Stimulated activated CD8-positive, alpha-beta memory T cell treated with anti-CD3 and anti-CD28 coated beads, Interleukin-4, amount 100 ng/mL, for 1 hour (primary cell): ENCODE measurements at places on chromosomes 5 and 9.

GRCh38 chr5:127942246-127943060, 141.1 kb upstream of the SLC12A2 start:
- no peak for DNase-seq

GRCh38 chr9:134253606-134254205, 72.5 kb upstream of the RXRA start:
- no peak for DNase-seq

GRCh38 chr9:133134388-133135145, 13.5 kb upstream of the RALGDS start:
- no peak for DNase-seq

DNA sequence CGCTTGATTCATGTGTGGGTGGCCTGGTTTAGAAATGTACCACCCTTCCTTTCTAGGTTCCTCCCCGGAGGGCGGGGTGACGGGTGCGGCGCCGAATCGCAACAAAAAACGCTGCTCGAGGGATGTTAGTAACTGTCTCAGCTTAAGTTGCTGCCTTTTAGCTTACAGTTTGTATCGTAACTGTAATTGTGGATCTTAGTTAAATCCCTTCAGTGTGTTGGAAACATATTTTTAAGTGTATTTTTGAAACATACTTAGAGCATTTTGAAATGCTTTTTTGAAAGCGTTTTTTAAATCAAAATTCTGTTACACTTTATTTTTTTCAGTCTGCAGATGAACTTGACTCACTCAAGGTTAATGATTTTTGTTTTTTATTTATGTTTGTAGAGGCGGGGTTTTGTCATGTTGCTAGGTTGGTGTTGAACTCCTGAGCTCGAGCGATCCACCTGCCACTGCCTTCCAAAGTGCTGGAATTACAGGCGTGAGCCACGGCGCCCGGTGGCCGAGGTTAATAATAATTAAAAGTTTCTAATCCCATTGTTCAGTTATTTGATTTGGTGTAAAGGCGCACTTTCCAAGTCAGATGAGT, 997 bp upstream of the CHD1 start:
- DNase-seq: no peak

- DNase-seq: no peak
Measured at GRCh38 chr5:142864290-142865260, 94.4 kb downstream of the ARHGAP26 start.

GRCh38 chr9:14188011-14188410, 125.9 kb downstream of the NFIB start:
- DNase-seq: no peak

DNA sequence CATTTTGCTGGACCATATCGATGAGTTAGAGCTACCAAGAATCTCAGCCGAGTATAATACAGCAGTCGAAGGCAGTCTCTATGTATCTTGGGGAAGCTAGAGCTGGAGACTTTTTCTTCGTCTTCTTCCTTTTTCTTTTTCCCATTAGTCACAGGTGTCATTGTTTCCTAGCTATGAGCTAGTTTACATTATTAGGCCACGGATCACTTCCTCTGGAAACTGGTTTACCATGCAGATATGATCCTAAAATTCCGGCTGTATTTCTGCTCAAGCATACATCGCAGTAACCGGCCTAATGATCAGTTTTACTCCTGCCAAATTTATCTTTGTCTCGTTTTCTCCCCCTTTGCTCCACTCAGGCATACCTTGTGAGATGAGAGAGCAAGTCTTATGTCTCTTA, 312.8 kb downstream of the ARHGAP26 start:
- DNase-seq: no peak

DNA sequence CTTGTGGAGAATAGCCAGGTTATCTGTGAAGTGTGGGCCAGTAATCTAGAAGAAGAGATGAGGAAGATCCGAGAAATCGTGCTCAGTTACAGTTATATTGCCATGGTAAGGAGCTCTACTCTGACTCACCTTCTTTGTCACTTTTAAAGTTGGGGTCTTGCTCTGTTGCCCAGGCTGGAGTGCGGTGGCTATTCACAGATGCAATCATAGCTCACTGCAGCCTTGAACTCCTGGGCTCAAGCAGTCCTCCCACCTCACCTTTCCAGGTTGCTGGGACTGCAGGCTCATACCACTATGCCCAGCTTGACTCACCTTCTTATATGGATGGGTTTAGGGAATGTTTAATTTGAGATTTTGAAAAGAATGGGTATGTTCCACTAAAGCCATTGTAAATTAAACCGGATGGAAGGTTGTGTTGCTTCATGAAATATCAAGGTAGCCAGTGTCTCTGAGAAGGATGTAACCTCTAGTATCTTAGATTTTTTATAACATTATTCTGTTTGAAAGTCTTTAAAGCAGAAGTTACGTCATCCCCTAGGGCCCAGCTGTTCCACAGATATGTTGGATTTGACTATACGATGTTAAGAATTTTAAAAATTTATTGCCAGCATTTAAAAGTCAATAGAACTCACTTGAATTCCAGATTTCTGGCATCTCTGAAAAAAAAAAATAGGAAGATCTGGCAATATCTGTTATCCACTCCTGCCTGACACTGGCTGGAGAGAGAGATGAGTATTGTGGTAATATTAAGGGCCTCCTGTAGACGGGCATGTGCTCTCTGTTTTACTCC, 5.1 kb downstream of the CNOT8 start:
- DNase-seq: no peak

DNA sequence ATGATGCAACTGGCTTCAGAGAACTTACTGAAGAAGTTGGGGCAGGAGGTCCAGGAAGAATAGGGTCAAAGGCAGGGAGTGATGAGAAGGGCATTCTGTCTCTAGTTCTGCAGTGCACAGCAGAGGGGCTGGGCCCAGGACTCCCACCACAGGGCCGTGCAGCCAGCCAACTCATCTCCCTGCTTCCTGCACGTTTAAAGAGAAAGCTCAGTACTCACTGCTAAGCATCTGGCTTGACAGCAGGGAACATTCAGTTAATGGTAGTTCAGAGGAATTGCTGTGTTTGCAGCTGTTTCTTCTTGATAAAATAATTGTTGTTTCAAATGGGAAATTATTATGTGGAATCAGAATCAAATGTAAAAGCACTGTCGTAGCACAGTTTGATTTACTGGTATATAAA, 25.6 kb upstream of the SCAMP1 start:
- no peak for DNase-seq

GRCh38 chr9:94650949-94651348, 11.6 kb upstream of the FBP1 start:
- no peak for DNase-seq

- DNase-seq: no peak
Measured at GRCh38 chr5:146699664-146700418, 178.7 kb downstream of the PPP2R2B start.
